Neuronal stem cell (in vitro differentiated cells): ENCODE measurements at places on chromosomes 4 and X.
A peak's percentile ranks its signal among the peaks of the same experiment; 100 is the strongest.

- no peaks in the 10 kb centered on the region for H3K27me3 ChIP-seq
- no peak for DNase-seq
- H3K36me3 ChIP-seq = no peaks in the 10 kb centered on the region
- H3K4me1 ChIP-seq = no peaks in the 10 kb centered on the region
- no peak overlapping the region for H3K27ac ChIP-seq
Measured at GRCh38 chr4:148539387-148539786, 97.2 kb upstream of the NR3C2 start.

DNA sequence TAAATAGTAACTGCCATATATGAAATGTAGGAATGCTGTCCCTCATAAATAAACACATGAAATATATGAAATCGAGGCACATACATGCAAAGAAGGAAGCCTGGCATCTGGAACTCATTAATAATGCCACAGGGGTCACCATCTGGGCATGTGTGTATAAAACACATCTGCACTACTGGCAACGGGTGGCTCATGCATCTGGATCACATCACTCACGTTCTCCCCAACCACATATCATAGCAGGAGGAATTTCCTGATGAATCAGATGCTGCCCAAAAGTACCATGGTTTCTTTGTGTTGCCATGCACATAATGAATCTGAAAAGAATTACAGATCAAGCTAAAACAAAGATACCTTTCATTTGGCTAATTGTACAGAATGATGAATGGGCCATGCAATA lies 28.6 kb downstream of the RNF175 start:
- no peak overlapping the region for H3K27ac ChIP-seq
- H3K27me3 ChIP-seq = no peaks in the 10 kb centered on the region
- DNase-seq = no peak
- no peak overlapping the region for H3K4me3 ChIP-seq
- H3K36me3 ChIP-seq = peaks cover 2% of the 10 kb centered on the region

DNA sequence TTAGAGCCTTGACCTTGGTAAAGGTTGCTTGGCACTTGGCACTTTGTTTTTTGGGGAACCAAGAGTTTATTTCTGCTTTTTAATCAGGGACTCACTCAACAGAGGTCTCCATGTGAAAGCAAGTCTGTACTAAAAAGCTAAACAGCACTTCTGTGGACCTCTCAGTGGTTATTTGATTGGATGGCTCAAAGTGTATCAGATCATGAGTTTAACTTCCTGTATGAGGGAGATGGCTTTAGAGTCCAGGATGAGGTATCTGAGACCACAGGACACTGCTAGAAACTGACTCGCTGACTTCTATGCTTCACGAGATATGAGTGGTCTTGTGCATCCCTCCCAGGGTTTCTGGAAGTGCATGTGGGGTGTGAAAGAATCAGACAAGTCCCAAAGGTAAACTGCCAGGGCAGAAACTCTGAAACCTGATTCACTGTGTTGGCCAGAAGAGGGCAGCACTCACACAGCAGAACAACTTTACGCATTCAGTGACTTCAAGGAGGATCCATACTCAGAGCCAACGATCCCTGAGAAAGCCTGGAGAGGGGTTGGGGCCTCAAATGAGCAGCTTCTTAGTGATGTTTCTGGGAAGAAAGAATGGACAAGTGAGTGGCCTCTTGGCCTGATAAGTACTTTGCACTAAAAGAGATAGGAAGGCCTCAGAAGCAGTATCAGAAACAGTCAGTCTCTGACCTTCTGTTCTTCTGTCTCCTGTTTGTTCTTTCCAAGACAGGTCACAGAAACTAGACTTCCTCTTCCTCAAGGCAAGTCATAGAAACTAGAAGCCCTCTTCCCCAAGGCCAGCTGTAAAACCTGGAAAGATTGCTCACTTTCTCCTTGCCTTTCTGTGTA lies 220.3 kb upstream of the CXCL13 start:
- H3K27me3 ChIP-seq = no peaks in the 10 kb centered on the region
- H3K4me1 ChIP-seq = no peaks in the 10 kb centered on the region
- H3K36me3 ChIP-seq = no peaks in the 10 kb centered on the region
- peak; percentile 63 for DNase-seq

- H3K27ac ChIP-seq = no peak overlapping the region
- H3K4me3 ChIP-seq = no peak overlapping the region
- no peaks in the 10 kb centered on the region for H3K27me3 ChIP-seq
- H3K4me1 ChIP-seq = no peaks in the 10 kb centered on the region
Measured at GRCh38 chrX:47746446-47746845, 87.5 kb upstream of the UXT start.

GRCh38 chrX:6325437-6325836 lies 96.8 kb upstream of the NLGN4X start:
- no peak overlapping the region for H3K4me3 ChIP-seq
- H3K27me3 ChIP-seq = no peaks in the 10 kb centered on the region
- H3K36me3 ChIP-seq = no peaks in the 10 kb centered on the region
- no peaks in the 10 kb centered on the region for H3K4me1 ChIP-seq

DNA sequence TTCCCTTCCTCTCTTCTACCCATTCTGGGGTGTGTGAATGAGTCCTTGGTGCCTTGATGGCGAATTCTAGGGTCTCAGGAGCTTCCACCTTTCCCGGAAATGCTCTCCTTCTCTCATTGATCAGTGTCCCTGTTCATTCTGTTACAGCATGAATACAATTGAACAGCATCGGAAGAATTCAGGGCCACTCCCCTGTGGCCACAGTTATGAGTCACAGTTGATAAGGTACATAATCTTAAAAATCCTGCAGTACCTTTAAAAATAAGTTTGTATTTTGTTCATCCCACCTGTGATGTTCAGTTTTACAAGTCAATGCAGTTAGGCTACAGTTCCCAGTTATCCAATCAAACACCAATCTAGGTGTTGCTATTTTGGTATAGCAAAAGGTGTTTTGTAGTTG lies 47.3 kb upstream of the FAM9A start:
- no peak for DNase-seq
- H3K36me3 ChIP-seq = no peaks in the 10 kb centered on the region
- no peak overlapping the region for H3K4me3 ChIP-seq
- H3K27me3 ChIP-seq = no peaks in the 10 kb centered on the region
- H3K4me1 ChIP-seq = no peaks in the 10 kb centered on the region

DNA sequence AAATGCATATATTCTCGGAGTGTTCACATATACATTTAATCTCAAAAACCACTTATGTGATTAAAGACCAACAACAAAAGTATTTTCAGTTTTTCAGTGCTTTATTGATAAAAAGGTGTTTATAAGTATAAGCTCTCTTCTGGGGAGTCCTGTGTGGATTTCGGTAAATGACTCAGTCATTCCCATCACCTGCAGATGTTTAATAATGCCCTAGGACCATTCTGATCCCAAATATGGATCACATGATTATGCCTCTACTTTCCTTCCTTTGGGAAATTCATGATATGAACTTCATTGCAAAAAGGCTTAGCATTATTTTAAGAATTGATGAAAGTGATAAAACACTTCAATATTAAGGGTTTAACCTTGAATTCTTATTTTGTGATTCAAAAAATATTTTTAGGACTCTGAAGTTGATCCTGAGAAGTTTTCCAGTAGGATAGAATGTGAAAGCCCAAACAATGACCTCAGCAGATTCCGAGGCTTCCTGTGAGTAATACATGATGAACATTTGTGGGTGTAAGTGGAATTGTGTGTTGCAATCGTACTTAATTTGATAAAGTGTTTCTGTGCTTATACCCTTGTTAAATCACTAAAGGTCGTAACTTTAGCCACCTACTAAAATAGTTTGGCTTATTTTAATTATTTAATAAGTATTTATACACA lies 40.2 kb downstream of the ATP10D start:
- H3K36me3 ChIP-seq = no peaks in the 10 kb centered on the region
- no peaks in the 10 kb centered on the region for H3K27me3 ChIP-seq
- H3K4me1 ChIP-seq = no peaks in the 10 kb centered on the region
- no peak overlapping the region for H3K4me3 ChIP-seq
- no peak for DNase-seq

- no peak overlapping the region for H3K27ac ChIP-seq
- DNase-seq = no peak
- H3K36me3 ChIP-seq = no peaks in the 10 kb centered on the region
- no peaks in the 10 kb centered on the region for H3K27me3 ChIP-seq
Measured at GRCh38 chr4:71380788-71381187, 42.0 kb downstream of the SLC4A4 start.

GRCh38 chr4:53782458-53782845 lies 191.2 kb upstream of the LNX1 start:
- no peaks in the 10 kb centered on the region for H3K4me1 ChIP-seq
- H3K4me3 ChIP-seq = no peak overlapping the region
- no peaks in the 10 kb centered on the region for H3K36me3 ChIP-seq
- no peak overlapping the region for H3K27ac ChIP-seq
- H3K27me3 ChIP-seq = no peaks in the 10 kb centered on the region

DNA sequence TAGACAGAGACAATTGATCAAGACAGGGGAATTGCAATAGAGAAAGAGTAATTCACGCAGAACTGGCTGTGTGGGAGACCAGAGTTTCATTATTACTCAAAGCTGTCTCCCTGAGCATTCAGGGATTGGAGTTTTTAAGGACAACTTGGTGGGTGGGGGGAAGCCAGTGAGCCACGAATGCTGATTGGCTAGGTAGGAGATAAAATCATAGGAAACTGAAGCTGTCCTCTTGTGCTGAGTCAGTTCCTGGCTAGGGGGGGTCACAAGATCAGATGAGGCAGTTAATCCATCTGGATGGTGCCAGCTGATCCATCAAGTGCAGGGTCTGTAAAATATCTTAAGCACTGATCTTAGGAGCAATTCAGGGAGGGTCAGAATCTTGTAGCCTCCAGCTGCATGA lies 358.6 kb downstream of the GPM6A start:
- H3K36me3 ChIP-seq = no peaks in the 10 kb centered on the region
- no peak overlapping the region for H3K27ac ChIP-seq
- no peak for DNase-seq

GRCh38 chrX:39550795-39551361 lies 546.9 kb downstream of the BCOR start:
- no peak overlapping the region for H3K27ac ChIP-seq
- no peaks in the 10 kb centered on the region for H3K36me3 ChIP-seq
- H3K4me1 ChIP-seq = no peaks in the 10 kb centered on the region
- H3K4me3 ChIP-seq = no peak overlapping the region

DNA sequence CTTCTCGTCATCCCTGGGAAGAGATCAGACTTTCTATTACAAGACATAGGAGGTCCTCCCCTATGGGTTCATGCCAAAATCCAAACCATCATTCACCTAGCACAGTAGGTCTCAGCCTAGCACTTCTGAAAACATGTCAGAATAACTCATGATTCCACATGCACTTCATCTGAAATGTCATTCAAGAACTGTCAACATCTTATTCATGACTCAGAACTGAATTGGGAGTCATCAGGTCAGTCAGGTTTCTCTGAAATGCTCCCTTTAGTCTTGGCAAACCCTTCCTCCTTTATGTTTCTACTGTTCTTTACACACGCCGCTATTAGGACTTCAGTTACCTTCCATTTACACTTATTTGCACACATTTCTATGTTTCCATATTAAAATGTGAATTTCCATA lies 67.2 kb downstream of the ANTXR2 start:
- no peaks in the 10 kb centered on the region for H3K27me3 ChIP-seq
- H3K27ac ChIP-seq = no peak overlapping the region
- peaks cover 35% of the 10 kb centered on the region for H3K36me3 ChIP-seq
- no peaks in the 10 kb centered on the region for H3K4me1 ChIP-seq

DNA sequence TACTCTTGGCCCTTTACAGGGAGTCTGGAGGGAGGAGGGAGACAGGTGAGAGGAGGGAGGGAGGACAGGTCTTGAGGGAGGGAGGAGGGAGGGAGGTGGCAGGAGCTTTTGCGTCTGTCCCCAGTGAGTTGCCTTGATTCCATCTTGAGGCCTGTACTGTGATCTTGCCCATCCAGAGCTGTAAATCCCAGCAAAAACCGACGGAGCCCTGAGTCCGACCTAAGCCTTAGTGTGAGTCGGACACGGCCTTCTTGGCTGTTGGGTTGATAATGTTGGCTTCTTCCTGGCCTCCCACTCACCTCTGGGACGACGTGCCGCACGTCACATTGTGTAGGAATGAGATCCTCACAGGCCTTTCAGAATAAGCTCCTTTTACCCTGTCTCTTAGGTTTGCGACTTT lies 72.5 kb downstream of the RGS12 start:
- DNase-seq = no peak
- peaks cover 28% of the 10 kb centered on the region for H3K4me1 ChIP-seq
- peaks cover 2% of the 10 kb centered on the region for H3K27me3 ChIP-seq
- H3K27ac ChIP-seq = no peak overlapping the region

- H3K36me3 ChIP-seq = no peaks in the 10 kb centered on the region
- no peak overlapping the region for H3K27ac ChIP-seq
- no peak overlapping the region for H3K4me3 ChIP-seq
- peaks cover 5% of the 10 kb centered on the region for H3K4me1 ChIP-seq
Measured at GRCh38 chr4:38728631-38729141, 54.1 kb downstream of the TLR10 start.

- H3K36me3 ChIP-seq = no peaks in the 10 kb centered on the region
- DNase-seq = no peak
Measured at GRCh38 chr4:102143433-102143832, 201.8 kb downstream of the SLC39A8 start.

GRCh38 chr4:85776096-85776495 lies 301.1 kb downstream of the ARHGAP24 start:
- H3K4me1 ChIP-seq = peaks cover 4% of the 10 kb centered on the region
- H3K4me3 ChIP-seq = no peak overlapping the region
- H3K27ac ChIP-seq = no peak overlapping the region

DNA sequence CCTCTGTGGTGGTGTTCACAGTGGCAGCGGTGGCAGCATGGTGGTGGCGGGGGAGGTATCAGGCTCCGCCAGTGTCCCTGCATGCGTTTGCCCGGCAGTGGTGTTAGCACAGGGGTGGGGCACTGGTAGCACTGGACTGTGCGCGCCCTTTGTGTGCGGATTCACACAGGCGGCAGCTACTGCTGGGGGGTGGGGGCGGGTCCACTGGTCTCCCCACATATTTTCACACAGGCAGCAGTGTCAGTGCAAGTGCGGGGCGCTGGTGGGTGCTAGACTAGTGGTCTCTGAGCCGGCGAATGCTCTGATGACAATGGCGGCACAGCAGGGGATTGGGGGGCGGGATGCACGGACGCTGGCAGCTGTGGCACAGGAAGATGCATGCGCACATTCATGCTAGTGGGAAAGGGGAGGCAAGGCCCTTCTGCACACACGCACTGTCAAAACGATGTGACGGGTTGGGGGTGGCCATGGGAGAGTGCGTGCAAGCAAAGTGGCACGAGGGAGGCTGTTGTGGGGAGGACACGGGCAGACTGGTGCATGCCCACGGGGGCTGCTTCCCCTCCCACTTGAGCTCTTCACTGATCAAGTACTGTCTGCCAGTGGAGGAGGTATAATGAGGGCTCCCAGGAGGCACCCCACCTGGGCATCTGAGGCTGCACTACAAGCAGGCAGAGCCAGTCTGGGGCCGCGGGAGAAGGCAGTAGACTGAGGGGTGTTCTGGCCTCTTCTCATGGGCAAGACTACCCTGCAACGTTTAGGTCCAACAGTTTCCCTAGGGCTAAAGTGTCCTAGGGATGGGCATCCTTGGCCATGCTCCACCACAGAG lies 53.0 kb downstream of the POF1B start:
- H3K36me3 ChIP-seq = no peaks in the 10 kb centered on the region
- H3K27me3 ChIP-seq = no peaks in the 10 kb centered on the region
- H3K27ac ChIP-seq = no peak overlapping the region
- no peak for DNase-seq
- H3K4me1 ChIP-seq = no peaks in the 10 kb centered on the region
- no peak overlapping the region for H3K4me3 ChIP-seq

GRCh38 chrX:130896026-130896425 lies 7.0 kb downstream of the ENOX2 start:
- no peak overlapping the region for H3K27ac ChIP-seq
- H3K4me3 ChIP-seq = no peak overlapping the region
- no peaks in the 10 kb centered on the region for H3K27me3 ChIP-seq
- H3K36me3 ChIP-seq = no peaks in the 10 kb centered on the region
